ENCODE measurements at places on chromosomes 4 and X. TPM values are rescaled to one million over a fixed set of nuclear protein-coding genes. Genes with fewer than 3 reads are reported as not detected.

BCORL1 gene
- 7.0 TPM for total RNA-seq

TRPC5OS gene
- total RNA-seq = not detected

DNA sequence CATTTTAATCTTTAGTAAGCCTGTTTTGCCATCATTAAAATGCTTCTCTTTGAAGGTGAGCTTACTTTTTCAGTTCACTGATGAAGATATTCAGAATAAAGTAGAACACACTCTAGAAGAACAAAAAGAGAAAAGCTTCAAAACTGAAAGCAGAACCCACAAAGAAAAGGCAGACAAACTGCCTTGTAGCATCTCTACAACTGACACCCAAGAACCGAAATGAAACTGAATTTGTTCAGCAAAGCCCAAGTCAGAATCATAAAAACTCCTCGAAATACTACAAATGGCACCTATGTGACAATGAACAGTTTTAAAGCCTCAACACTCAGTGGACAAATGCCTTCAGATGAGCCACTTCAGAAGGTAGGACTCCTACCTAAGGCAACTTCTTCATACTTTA, 83.6 kb downstream of the MAML3 start:
- DNase-seq = no peak

GRCh38 chr4:80425124-80426100, 89.9 kb downstream of the CFAP299 start:
- no peak for DNase-seq

SLC16A2 gene
- total RNA-seq = 3.5 TPM

IL21 gene
- not detected for total RNA-seq

GRCh38 chr4:107299646-107300045, 263.5 kb upstream of the DKK2 start:
- no peak for DNase-seq

DNA sequence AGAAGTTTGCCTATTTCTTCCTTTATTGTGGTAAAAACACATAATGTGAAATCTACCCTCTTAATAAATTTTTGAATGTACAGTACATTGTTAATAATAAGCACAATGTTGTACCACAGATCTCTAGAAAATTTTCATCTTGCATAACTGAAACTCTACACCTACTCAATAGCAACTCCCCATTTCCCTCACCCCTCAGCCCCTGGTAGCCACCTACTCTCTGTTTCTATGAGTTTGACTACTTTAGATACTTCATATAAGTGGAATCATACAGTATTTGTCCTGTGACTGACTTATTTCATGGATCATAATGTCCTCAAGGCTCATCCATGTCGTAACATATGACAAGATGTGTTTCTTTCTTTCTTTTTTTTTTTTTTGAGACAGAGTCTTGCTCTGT, 446.4 kb downstream of the RPA4 start:
- DNase-seq = no peak

INTS6L gene
- total RNA-seq = 11.8 TPM

PABPC1L2A gene
- total RNA-seq = not detected

DNA sequence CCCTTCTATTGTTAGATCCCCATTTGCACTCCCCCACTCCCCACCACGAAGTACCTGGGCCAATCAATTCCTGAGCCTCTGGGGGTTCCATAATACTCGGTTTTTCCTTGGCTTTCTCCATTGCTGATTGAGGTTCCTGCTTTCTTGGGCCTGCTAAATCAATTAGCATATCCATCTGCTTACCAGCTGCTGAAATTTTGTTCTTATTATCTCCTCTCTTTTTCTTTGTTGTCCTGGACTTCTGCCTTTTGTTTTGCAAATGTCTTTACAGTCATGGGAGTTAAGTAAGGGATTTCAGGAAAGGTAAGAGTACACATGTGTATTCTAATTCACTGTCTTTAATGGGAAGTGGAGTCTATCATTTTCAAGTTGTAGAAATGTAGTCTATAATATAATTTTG, 222.2 kb downstream of the MID1 start:
- no peak for DNase-seq

- DNase-seq = no peak
These were observed 36.3 kb upstream of the TBC1D14 start for GRCh38 chr4:6873291-6873690.

GRCh38 chr4:68654946-68655721, 15.3 kb downstream of the UGT2B15 start:
- no peak for DNase-seq

FRMPD4 gene
- total RNA-seq = not detected

DNA sequence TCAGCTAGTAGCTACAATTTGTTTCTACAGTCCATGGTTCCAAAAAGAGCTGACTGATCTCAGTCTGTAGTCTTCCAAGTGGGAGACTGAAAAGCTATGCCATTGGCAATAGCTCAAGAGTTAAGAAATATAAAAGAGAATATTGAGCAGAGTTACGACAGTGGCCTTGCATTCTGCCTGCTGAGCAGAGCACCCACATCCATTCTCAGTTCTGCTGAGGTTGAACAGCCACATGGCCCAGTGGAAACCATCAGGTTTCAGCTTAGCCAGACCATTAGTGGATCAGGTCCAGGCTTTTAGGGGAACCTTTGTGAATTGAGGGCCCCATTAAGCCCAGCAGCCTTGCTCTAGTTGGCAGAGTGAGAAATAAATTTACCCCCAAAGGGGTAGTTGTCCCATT, 28.1 kb downstream of the ZNF81 start:
- no peak for DNase-seq

DNA sequence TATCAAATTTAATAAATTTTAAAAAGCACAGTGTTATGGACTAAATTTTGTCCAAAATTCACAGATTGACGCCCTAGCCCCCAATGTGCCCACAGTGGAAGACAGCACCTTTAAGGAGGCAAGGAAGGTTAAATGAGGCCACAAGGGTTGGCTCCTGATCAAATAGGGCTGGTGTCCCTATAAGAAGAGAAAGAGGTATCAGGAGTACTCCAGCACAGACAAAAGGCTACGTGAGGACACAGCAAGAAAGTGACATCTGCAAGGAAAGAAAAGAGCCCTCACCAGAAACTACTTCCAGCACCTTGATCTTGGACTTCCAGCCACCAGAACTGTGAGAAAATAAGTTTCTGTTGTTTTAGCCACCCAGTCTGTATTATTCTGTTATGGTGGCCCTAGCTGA, 48.8 kb downstream of the FAM13A start:
- no peak for DNase-seq

GRCh38 chr4:108556166-108556565, 64.2 kb upstream of the RPL34 start:
- no peak for DNase-seq

DNA sequence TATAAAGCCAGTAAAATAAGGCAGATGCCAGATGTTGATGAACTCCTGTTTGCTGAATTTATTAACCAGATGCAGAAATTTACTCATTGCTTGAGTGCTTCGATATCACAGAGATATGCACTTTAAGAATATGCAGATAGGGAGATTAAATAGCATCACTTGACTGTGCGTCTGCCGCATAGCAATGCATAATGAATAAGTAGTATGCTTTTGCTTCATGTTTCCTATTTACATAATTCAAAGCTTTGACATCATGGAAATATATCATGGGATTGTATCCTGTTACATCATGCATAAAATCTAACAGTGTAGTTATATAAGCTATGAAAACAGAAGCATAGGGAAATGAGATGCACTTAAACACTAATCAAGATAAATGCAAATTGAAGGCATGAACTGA, 45.9 kb downstream of the VEGFC start:
- DNase-seq = no peak

- no peak for DNase-seq
These were observed 813.7 kb downstream of the DMD start for GRCh38 chrX:32397562-32398216.

GRCh38 chr4:36006226-36006625, 238.1 kb downstream of the ARAP2 start:
- DNase-seq = no peak

SMPX gene
- not detected for total RNA-seq

DNA sequence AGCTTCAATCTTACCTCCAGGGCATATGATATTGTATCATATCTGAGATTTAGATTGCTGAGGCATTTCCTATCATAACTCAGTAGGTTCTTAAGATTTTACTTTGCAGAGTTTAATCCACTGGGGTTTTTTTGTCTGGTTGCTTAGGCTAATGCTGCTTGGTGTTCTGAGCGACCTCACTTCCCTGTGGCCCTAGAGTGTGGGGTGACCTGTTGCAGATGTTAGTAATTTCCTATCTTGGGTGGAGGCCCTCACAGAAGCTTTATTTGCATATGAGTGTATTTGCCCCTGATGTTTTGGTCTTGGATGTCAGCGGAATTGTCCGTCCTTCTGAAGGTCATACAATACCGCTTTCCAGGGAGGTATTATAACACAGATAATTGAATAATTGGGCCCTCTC, 137.1 kb downstream of the NDST3 start:
- DNase-seq = no peak

GRCh38 chr4:4792466-4792865, 67.0 kb upstream of the MSX1 start:
- DNase-seq = no peak

GRCh38 chr4:81790477-81790876, 318.8 kb upstream of the RASGEF1B start:
- DNase-seq = no peak

DNA sequence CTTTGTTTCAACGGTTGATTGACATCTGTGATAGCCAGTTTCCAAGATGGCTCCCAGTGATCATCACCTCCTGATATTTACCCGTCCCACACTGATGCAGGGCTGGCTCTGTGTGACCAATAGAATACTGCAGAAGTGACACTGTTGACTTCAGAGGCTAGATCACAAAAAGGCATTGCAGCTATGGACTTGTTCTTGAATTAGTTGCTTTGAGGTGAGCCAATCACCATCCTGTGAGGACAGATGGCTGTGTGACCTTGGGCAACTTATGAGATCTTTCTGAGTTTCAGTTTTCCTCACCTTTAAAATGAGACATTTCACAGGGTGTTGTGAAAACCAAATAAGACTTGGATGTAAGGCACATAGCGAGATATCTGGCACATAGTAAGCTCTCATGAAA, 1.8 kb upstream of the GPR82 start:
- DNase-seq = no peak

GRCh38 chr4:7209699-7210098, 17.4 kb downstream of the SORCS2 start:
- DNase-seq = no peak

DNA sequence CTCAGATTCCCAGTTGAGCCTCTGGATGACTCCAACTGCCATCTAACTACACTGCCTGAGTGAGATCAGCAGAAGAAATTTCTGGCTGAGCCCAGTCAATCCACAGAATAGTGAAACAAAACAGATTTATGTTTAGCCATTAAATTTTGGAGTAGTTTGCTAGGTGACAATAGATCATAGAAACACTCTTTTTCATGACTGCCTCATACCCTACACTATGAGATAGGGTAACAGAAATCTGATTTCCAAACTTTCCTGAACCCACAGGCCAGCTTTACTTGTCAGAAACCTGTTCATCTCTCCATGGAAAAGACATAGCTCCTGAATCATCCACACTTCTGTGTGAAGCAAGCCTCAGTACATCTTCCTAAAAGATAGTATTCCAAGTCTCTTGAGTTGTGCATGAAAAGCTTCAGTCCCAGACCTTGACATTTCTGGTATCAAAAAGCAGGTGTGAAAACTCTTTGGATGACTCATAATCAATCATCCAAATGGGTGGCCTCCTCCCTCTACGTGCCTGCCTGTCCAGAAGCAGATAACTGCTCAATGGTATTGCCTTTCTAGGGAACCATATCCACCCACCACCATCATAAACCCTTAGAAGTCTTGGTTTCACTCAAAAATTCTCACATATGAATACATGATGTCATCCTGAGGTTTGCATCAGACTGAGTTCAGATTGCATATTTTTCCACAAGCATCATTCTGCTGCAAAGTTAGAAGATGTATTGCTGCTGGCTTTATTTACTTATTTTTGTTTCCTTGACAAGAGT, 47.5 kb upstream of the RAP2C start:
- no peak for DNase-seq

DNA sequence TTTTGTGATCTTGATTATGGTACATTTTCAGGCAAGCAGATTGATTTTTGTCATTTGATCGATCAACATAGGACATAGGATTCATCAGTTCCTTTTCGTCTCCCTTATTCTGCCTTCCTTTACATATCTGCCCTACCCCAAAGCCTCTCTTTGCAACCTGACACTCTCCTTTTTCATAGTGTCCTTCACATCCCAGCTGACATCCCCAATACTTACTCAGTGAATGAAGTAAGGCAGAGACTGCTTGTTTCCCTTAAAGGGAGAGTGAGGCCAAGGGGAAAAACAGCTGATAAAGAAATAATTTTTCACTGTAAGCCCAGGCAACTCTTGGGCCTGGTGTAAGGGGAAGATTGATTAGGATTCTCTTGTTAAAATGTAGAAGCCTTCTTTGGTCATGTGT, 69.8 kb downstream of the GBA3 start:
- DNase-seq = no peak

- no peak for DNase-seq
These were observed 133.0 kb downstream of the PARM1 start for GRCh38 chr4:75065909-75066308.

- DNase-seq = no peak
These were observed 253.0 kb upstream of the ANKRD50 start for GRCh38 chr4:124965497-124965891.

- DNase-seq = no peak
These were observed 639.6 kb downstream of the MID1IP1 start for GRCh38 chrX:39440799-39441284.

ASMTL gene
- total RNA-seq = 34.5 TPM

LRPAP1 gene
- total RNA-seq = 52.0 TPM

DNA sequence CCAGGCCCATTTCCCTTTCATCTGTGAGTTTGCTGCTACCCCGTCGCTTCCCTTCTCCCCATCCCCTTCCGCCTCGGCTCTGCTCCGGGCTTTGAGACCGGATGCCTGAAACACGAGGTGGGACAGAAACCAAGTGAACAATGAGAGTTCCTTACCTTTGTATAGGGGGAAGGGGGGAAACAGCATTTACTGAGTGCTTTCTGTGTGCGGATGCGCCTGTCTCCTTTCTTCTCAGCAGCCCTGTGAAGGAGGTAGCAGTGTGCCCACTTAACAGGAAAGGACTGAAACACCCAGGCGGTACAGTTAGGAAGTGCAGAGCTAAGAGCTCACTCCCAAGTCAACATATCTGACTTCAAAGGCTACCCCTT, 43.2 kb upstream of the TMSB15B start:
- no peak for DNase-seq

GASK1B gene
- total RNA-seq = 3.5 TPM

DNA sequence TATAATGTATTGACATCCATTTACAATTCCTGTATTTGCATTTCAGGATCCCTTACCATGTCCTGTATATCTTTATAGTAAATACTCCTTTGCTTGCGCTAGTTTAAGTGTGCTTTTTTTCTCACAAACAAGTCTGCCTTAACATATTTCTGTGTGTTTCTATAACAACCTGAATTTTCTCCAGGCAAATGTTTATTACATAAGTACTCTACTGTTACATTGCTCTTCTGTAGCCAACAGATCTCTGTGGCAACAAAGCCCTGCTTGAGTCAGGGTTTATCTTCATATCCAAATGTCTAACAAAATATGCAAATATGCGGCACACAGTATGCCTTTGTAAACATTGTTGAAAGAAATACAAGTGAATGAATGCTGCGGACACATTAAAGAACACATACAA, 625.5 kb downstream of the TLL1 start:
- DNase-seq = no peak
